ENCODE measurements at places on chromosomes 1 and 21. TPM values are rescaled to one million over a fixed set of nuclear protein-coding genes. Genes with fewer than 3 reads are reported as not detected.
A peak's percentile ranks its signal among the peaks of the same experiment; 100 is the strongest.

DNA sequence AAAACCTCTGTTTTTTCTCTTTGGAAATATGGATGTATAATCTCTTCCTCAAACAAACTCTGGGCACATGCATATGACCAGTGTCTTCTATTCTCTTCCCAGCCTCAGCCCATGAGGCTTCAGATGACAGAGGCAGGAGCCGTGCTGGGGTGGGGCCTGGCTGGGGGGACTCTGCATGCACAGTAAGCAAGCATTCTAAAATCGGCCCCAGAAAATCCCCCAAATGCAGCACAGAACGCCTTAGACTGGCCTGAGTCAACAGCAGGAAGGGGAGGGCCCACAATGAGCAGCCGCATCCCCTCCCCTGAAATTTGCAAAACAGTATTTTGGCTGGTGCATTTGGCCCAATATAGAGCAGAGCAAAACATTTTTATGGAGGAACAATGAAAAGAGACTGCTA lies 47.8 kb downstream of the ITPKB start:
- no peak for DNase-seq
- no peaks in the 10 kb centered on the region for H3K4me1 ChIP-seq
- no peak overlapping the region for H3K27ac ChIP-seq
- H3K36me3 ChIP-seq = no peaks in the 10 kb centered on the region
- H3K4me3 ChIP-seq = no peak overlapping the region

- H3K4me3 ChIP-seq = no peak overlapping the region
- H3K4me1 ChIP-seq = 0 out of 2 replicates have a peak, but pooled peaks cover 10% of the 10 kb centered on the region
- H3K27me3 ChIP-seq = no peaks in the 10 kb centered on the region
- no peak overlapping the region for H3K27ac ChIP-seq
Measured at GRCh38 chr1:244235157-244235556, 184.1 kb downstream of the ZBTB18 start.

GRCh38 chr1:230975636-230976035 lies 3.0 kb downstream of the TTC13 start:
- DNase-seq = no peak
- no peak overlapping the region for H3K4me3 ChIP-seq
- no peaks in the 10 kb centered on the region for H3K27me3 ChIP-seq
- no peak overlapping the region for H3K27ac ChIP-seq
- no peaks in the 10 kb centered on the region for H3K36me3 ChIP-seq
- peaks cover 14% of the 10 kb centered on the region for H3K4me1 ChIP-seq

DNA sequence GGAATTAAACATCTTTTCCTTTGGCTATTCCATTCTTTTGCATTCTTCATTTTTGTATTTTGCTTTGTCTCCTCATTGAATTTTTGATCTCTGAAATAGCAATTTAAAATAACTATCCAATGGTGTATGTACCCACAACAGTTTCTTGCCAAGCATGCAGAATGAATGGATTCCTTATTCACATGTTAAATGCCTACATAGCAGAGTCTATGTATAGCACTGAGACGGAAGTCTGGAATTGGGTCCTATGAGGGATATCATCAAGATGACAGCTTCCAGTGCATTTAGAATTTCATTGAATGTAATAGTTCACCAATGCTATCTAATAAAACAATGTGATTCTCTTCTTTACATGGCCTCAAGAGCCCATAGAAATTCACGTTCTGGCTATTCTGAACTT lies 97.5 kb downstream of the MRPS6 start:
- no peaks in the 10 kb centered on the region for H3K4me1 ChIP-seq
- H3K27me3 ChIP-seq = no peaks in the 10 kb centered on the region
- no peak for DNase-seq
- H3K4me3 ChIP-seq = no peak overlapping the region
- H3K36me3 ChIP-seq = no peaks in the 10 kb centered on the region

DNA sequence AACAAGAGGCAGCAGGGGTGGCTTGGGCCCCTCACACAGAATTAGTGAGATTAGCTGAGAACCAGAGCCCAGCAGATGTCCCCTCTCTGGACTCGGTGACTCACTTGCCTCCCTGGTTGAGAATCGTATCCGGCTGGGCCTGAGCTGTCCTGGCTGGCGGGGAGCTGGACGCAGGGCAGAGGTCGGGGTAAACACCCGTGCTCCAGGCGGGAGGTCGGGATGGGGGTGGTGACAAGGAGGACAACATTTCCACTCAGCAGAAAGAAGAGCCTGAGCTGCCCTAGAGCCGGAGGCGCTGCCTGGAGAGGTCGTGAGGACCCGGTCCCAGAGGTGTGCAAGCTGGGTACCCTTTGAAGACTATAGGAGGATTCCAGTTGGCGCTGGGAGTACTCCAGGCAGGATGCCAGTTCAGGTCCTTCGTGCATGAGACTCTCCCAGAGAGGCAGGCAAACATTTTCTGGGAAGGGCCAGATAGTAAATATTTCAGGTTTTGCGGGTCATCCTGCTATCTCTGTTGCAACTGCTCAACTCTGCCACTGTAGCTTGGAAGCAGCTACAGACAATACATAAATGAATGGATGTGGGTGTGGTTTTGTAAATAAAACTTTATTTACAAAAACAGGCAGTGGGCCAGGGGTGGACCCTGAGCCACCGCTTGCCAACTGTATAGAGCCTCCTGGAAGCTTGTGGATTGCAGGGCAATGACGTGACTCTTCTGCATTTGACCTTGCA lies 116.8 kb upstream of the WNT4 start:
- no peak overlapping the region for H3K27ac ChIP-seq
- H3K4me1 ChIP-seq = no peaks in the 10 kb centered on the region
- peaks cover 18% of the 10 kb centered on the region for H3K27me3 ChIP-seq
- H3K4me3 ChIP-seq = no peak overlapping the region
- no peak for DNase-seq
- H3K36me3 ChIP-seq = no peaks in the 10 kb centered on the region

DNA sequence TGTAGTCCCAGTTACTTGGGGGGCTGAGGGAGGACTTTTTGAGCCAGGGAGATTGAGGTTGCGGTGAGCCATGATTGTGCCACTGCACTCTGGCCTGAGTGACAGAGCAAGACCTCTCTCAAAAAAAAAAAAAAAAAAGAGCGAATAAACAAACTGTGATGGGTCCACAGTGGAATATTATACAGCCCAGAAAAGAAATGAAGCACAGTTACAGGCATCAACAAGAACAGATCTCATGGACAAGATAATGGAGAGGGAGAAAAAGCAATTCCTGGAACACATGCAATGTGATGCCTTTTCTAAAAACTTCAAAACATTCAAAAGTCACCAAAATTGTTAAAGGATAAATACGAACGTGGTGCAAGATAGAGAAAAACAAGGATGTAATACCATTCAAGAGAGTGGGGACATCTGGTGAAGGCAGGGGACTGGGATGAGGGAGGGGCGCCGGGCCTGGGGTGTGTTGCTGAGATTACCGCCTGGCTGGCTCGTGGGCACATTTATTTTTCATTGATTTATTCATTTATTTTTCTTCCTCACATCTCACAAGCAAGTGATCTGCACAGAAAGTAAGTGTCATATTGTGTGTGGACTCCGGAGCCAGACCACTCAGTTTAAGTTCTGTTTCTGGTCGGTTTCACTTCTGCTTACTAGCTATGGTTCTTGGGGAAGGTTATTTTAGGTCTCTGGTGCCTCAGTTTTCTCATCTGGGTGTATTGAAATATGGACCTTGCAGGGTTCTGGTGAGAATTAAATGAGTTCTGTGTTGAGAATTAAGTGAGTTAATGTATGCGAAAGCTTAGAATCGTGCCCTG lies 30.1 kb downstream of the ABCG1 start:
- no peak overlapping the region for H3K27ac ChIP-seq
- no peak for DNase-seq
- no peaks in the 10 kb centered on the region for H3K36me3 ChIP-seq
- peaks cover 28% of the 10 kb centered on the region for H3K27me3 ChIP-seq

- no peak overlapping the region for H3K4me3 ChIP-seq
- H3K36me3 ChIP-seq = no peaks in the 10 kb centered on the region
- peaks cover 13% of the 10 kb centered on the region for H3K4me1 ChIP-seq
- DNase-seq = no peak
- no peak overlapping the region for H3K27ac ChIP-seq
- no peaks in the 10 kb centered on the region for H3K27me3 ChIP-seq
Measured at GRCh38 chr1:3545363-3546047, 65.8 kb downstream of the MEGF6 start.

GRCh38 chr1:235855811-235856429 lies 10.8 kb downstream of the LYST start:
- no peaks in the 10 kb centered on the region for H3K36me3 ChIP-seq
- H3K27me3 ChIP-seq = no peaks in the 10 kb centered on the region
- no peak overlapping the region for H3K4me3 ChIP-seq
- peaks cover 16% of the 10 kb centered on the region for H3K4me1 ChIP-seq
- H3K27ac ChIP-seq = no peak overlapping the region

- H3K36me3 ChIP-seq = no peaks in the 10 kb centered on the region
- peaks cover 25% of the 10 kb centered on the region for H3K4me1 ChIP-seq
- H3K4me3 ChIP-seq = no peak overlapping the region
- H3K27ac ChIP-seq = no peak overlapping the region
- no peak for DNase-seq
- H3K27me3 ChIP-seq = no peaks in the 10 kb centered on the region
Measured at GRCh38 chr21:45870421-45870820, 111.1 kb upstream of the COL6A1 start.

DNA sequence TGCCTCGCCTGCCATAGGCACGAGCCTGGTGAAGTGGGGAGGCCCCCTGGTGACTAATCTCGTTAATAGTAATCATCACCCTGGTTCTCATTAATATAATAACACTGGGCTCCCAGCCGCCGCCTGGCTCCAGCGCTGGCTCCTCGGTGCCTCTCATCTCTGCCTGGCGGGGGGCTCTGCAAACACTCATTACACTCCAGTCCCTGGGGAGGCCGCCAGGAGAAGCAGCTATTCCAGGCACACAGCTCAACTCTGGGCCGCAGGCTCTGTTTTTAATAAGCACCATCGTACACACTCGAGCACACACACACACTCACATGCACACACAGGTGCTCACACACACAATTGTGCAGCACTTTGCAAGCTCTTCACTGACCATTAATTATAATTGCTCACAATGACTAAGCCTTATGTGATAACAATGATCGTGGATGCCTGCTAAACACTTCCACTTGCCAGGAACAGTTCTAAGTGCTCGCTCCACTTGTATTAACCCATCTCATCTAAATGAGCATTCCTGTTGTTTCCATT lies 52.2 kb downstream of the SDC3 start:
- H3K27ac ChIP-seq = no peak overlapping the region
- H3K27me3 ChIP-seq = no peaks in the 10 kb centered on the region
- H3K4me3 ChIP-seq = no peak overlapping the region

GRCh38 chr1:211507365-211507764 lies 15.4 kb upstream of the RD3 start:
- peaks cover 23% of the 10 kb centered on the region for H3K27me3 ChIP-seq
- no peak overlapping the region for H3K27ac ChIP-seq
- no peaks in the 10 kb centered on the region for H3K36me3 ChIP-seq
- H3K4me1 ChIP-seq = no peaks in the 10 kb centered on the region
- H3K4me3 ChIP-seq = no peak overlapping the region
- no peak for DNase-seq

DNA sequence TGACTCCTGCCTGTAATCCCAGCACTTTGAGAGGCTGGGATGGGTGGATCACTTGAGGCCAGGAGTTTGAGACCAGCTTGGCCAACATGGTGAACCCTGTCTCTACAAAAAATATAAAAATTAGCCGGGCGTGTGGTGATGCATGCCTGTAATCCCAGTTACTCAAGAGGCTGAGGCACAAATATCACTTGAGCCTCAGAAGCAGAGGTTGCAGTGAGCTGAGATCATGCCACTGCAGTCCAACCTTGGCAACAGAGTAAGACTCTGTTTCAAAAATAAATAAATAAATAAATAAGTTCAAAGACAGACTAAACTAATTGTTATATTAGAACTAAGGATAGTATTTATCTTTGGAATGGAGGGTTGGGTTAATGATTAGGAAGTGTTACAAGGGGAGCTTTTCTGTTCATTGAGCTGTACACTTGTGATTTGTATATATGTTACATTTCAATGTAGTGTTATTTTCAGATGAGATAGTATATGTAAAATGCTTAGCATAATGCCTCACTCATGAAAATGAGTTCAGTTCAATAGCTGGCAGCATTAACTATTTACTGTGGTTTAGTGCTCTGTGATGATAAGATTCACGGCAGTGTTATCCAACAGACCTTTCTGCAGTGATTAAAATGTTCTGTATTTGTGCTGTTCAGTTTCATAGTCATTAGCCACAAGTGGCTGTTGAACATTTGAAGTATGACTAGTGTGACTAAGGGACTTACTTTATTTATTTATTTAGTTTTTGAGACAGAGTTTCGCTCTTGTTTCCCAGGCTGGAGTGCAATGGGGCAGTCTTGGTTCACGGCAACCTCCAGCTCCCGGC lies 47.7 kb downstream of the OSBPL9 start:
- peaks cover 59% of the 10 kb centered on the region for H3K4me1 ChIP-seq
- no peak overlapping the region for H3K4me3 ChIP-seq
- H3K27ac ChIP-seq = peak overlapping the region; percentile 43
- peak; percentile 65 for DNase-seq
- H3K36me3 ChIP-seq = no peaks in the 10 kb centered on the region

DNA sequence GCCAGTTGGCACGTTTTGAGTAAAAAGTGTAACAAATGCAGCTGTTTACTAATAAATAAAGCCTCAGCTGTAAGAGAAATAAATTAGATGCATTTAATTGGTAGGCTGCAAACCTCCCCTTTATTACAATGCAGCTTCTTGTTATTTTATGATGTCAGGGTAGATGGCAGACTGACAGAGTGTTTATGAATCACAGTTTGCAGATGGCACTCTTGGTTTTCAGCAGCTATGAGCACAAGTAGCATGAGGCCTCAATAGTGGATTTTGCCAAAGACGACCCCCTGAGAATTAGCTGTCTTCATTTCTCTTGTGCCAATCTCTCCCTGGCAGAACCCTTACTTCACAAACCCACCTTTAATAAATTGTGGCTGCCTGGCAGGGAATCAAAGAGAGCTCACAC lies 161.2 kb upstream of the C1orf87 start:
- no peaks in the 10 kb centered on the region for H3K27me3 ChIP-seq
- H3K27ac ChIP-seq = no peak overlapping the region
- no peaks in the 10 kb centered on the region for H3K4me1 ChIP-seq
- no peak overlapping the region for H3K4me3 ChIP-seq

DNA sequence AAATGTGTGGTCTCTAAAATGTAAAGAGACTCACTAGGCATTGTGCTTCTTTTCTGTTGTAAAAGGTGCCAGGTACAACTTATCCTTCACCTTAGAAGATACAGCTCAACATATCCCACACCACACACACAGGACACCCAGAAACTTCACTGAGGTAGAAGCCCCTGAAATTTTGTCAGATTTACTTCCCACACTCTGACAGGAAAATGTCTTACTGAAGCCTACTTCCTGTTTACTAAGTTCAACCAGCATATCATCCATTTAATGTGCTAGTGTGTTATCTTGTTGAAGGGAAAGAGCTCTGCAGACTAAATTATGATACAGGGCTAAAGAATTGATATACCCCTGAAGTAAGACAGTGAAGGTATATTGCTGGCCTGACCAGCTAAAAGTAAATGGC lies 39.9 kb upstream of the INSL5 start:
- no peak for DNase-seq
- H3K4me3 ChIP-seq = no peak overlapping the region
- no peaks in the 10 kb centered on the region for H3K4me1 ChIP-seq
- no peaks in the 10 kb centered on the region for H3K36me3 ChIP-seq

- no peaks in the 10 kb centered on the region for H3K27me3 ChIP-seq
- no peak overlapping the region for H3K4me3 ChIP-seq
- H3K4me1 ChIP-seq = no peaks in the 10 kb centered on the region
- no peak for DNase-seq
Measured at GRCh38 chr1:157096881-157097280, 2.7 kb downstream of the ETV3L start.

The P3H1 gene
- total RNA-seq = 222 TPM

The KRTAP7-1 gene
- not detected for total RNA-seq

The C8B gene
- total RNA-seq = not detected

The ADGRL2 gene
- total RNA-seq = 43.4 TPM

The WDR64 gene
- not detected for total RNA-seq

The RORC gene
- not detected for total RNA-seq

The FCMR gene
- not detected for total RNA-seq

Measured in GM23248 (cell line).